Esophagus squamous epithelium (tissue), 5 donors: ENCODE measurements at places on chromosomes 11 and 22.

DNA sequence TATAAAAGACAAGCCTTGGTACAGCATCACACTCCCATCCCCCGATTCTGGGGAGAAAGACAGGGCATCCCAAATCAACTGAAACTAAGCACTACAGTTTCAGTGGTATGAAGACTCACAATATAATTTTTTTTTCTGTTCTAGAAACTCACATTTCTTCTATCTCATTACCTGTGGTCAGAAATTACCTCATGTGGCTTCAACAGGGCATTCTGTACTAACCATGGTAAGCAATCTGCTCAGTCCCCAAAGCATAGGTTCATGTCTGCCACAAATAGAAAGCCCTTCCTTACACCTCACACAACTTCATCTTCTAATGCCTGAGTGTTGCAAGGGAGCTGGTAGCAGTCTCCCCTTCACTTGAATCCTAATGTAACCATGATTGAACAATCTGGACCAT lies 147.4 kb upstream of the POU2AF2 start:
- DNase-seq, result no peak

DNA sequence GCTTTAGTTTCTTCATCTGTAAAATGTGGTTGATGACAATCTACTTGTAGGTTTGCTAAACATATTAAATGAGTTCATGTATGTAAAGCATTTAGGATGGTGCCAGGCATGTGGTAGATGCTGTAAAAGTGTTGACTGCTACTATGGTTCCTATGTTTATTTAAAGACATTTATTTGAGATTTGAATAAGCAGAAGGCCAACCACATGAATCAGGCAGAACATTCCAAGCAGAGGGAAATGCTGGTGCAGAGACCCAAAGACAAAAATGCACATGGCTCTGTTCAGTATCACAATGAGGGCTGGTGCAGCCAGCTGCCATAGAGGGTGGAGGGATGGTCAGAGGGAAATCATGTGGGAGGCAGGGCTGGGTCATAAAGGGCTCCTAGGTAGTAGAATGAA lies 156.2 kb upstream of the PDGFD start:
- DNase-seq, result no peak

- no peak for DNase-seq
These were observed 5.2 kb downstream of the IGSF9B start for GRCh38 chr11:133951327-133952198.

- no peak for DNase-seq
These were observed 27.7 kb upstream of the RAB1B start for GRCh38 chr11:66240781-66241136.

GRCh38 chr11:62539238-62539925 lies 7.2 kb downstream of the AHNAK start:
- no peak for DNase-seq

- no peak for DNase-seq
These were observed 52.8 kb downstream of the LRRC32 start for GRCh38 chr11:76617553-76618265.

DNA sequence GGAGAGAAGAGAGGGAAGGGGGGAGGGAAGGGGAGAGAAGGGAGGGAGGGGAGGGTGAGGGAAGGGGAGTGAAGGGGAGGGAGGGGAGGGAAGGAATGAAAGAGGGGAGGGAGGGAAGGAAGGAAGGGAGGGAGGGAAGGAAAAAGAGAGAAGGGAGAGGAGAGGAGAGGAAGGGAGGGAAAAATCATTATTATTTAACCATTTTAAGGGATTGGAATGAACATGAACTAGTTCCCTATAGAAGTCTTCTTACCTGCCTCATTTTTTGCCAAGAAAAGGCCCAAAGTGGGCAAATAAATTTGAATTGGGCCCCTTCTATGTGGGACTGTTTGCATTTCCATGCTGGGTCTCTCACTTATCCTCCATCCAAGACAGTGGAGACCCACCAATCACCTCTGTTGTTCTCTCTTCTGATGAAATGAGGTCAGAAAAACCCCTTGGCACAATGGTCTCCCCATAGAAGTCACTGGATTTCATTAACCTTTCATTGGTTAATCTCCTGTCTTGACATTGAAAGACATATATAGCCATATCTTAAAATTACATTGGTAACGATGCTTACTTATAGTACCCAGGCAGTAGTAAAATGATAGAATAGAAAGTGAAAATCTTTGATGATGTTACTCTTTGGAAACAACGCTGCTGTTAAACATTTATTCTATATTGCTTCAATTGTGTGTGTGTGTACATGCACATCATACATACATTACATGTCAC lies 80.1 kb upstream of the ASPHD2 start:
- no peak for DNase-seq

- no peak for DNase-seq
These were observed 31.7 kb downstream of the OR8B12 start for GRCh38 chr11:124511745-124512144.

- DNase-seq, result no peak
These were observed at the start of gene ADAMTS8 for GRCh38 chr11:130428316-130429119. Gene ADAMTS8, minus strand, starts transcription at chr11:130428609. Its CDS starts 323 bp downstream, at chr11:130428286.

- DNase-seq, result no peak
These were observed 10.1 kb upstream of the LRP5 start for GRCh38 chr11:68302256-68302655.

- DNase-seq, result no peak
These were observed 12.2 kb downstream of the MRGPRF start for GRCh38 chr11:69000831-69001242.

- no peak for DNase-seq
These were observed 7.2 kb downstream of the OSBP2 start for GRCh38 chr22:30701872-30702271.

- DNase-seq, result no peak
These were observed 109.9 kb downstream of the NAV2 start for GRCh38 chr11:19822531-19822930.

DNA sequence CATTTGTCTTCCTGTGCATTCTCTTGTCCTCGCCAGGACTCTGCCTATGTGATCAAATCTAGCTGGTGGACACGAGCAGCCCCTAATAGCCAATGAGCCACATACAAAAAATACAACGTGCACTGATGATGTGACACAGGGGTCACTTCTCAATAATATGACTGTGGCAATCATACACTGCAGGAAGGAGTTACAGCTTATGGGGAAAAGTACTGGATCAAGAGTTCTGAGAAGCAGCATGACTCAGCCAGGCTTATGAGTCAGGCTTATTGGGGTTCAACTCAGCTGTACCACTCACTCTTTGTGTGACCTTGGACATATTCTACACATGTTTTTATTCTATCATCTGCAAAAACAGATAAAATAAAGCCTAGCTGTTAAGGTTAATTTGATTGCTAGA lies 889.4 kb upstream of the TENM4 start:
- DNase-seq, result no peak

GRCh38 chr11:61768376-61769076 lies 16.1 kb downstream of the MYRF start:
- DNase-seq, result no peak

DNA sequence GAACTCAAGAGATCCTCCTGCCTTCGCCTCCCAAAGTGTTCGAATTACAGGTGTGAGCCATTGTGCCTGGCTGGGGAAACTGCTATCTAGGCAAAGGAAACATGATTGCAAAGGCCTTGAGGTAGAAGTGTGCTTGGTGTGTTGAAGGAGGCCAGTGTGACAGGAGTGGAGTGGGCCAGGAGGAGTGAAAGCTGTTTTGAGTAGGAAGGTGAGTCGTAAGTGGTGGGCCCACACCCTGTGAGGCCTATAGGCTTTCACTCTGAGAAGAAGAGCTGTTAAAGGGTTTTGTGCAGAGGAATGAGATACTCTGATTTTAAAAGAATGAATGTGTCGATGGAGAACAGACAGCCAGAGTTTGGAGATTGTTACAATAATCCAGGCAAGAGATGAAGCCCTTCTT lies 43.4 kb downstream of the WEE1 start:
- DNase-seq, result no peak

GRCh38 chr11:79920480-79920879 lies 479.6 kb upstream of the TENM4 start:
- no peak for DNase-seq

DNA sequence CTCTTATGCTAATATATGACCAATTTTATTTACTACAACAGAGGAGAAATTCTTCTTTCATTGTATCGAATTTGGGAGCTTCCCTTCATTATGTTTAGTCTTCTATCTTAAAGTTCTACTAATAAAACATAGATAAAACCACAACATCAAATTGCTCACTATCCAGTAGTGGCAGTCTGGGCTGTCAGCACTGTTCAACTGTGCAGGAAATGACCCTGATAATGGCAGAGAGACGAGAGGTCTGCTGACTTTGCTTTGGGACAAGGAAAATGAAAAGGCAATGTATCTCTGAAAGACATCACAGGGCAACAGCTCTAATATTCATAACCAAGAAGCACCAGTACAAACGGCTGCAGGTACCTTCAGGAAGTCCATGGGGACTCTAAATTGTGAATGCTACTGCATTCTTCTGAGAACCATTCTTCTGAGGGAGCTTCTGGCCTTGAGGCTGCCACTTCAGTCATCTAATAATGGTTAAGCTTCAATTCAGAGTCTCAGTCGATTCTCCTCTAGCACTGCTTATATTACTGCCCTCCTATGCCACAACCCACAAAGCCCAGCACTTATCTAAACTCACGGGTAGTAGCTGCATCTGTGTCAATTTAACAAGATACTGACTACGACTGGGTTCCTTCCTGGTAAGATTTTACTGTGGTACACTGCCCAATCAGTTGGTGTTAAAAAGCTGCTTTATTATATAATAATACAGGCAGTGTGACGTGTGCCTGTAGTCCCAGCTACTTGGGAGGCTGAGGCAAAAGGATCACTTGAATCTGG lies 44.2 kb downstream of the CKAP5 start:
- no peak for DNase-seq

DNA sequence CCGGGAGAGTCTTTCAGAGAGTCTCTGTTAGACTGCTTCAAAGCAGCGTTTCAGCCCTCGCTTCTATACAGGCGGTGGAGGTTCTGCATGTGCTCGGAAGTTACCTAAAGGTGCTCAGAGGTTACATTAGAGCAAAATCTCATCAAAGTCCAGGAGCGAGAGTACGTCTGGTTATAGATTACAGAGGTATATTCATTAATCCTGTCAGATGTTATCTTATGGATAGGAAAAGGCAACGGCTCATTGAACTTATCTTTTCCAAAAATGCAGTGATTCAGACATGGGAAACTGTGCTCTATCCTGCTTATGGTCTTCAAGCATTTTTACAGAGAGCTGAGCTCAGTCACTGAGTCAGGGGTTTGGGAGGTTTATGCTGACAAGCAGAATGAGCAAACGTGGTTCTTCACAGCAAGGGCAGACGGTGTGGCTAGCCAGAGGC lies 9.1 kb upstream of the ZBED5 start:
- no peak for DNase-seq

DNA sequence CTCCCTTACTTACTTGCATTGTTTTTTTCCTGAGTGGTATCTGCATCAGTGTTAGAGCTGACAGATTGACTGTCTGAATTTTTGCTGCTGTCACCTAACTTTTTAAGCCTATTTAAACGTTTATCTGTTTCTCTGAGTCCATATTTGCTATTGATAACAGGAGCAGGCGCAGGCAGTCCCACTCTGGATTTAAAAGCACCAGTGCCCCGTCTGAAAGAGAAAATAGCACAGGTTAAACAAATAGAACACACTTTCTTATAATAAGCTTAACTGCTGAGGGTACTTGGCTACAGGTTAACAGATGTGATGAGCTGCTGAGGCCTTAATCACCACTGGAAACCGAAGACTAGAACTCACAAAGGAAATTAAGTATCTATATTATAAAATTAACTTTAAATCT lies 45.8 kb upstream of the CHKA start:
- DNase-seq, result no peak

DNA sequence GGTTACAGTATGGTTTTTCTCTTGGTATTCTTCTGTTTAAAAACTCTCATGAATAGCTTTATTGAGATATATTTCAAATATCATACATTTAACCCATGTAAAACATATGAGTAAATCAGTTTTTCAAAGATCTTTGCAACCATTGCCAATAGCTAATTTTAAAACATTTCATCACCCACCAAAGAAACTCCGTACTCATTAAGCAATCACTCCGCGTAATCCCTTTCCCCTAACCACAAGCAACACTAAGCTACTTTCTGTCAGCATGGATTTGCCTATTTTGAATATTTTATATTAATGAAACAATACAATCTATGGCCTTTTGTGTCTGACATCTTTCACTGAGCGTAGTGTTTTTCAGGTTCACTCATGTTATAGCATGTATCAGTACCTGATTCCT lies 697.9 kb upstream of the ANO5 start:
- no peak for DNase-seq

DNA sequence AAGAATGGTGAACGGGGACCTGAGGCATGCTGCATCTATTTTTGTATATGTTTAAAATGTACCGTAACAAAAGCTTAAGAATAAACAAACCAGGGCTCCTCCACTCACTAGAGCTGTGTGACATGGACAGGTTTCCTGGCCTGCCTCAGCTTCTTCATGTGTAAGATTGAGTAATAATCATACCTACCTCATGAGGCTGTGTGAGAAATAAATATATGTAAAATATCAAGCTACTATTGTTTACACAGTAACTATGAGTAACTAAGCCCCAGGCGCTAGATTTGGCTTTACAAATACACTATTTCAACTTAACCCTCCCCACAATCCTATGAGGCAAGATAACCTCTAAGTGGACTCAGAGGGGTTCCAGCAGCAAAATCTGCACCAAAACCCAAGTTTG lies 66.4 kb downstream of the SMCO4 start:
- no peak for DNase-seq

DNA sequence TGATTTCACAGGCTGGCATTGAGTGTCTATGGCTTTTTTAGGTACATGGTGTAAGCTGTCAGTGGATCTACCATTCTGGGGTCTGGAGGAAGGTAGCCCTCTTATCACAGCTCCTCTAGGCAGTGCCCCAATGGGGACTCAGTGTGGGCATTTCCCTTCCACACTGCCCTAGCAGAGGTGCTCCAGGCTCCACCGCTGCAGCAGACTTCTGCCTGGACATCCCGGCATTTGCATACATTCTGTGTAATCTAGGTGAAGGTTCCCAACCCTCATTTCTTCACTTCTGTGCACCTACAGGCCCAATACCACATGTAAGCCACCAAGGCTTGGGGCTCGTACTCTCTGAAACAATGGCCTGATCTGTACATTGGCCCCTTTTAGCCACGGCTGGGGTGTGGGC lies 78.3 kb downstream of the RNF169 start:
- DNase-seq, result no peak

- no peak for DNase-seq
These were observed 1088.9 kb upstream of the TENM4 start for GRCh38 chr11:80529726-80530125.

- DNase-seq, result no peak
These were observed 6.4 kb downstream of the UNC93B1 start for GRCh38 chr11:67997475-67997921.

- DNase-seq, result no peak
These were observed 110.4 kb upstream of the TIMP3 start for GRCh38 chr22:32691101-32691500.
